ENCODE measurements at places on chromosomes 11 and 22. TPM values are rescaled to one million over a fixed set of nuclear protein-coding genes. Genes with fewer than 3 reads are reported as not detected.
A peak's percentile ranks its signal among the peaks of the same experiment; 100 is the strongest.

Gene OR52I2
- not detected for polyA plus RNA-seq

Gene ACR
- polyA plus RNA-seq: 0.34 TPM

Gene CTSF
- polyA plus RNA-seq: 14.8 TPM

Gene IGLL1
- not detected for polyA plus RNA-seq

Gene FAM76B
- 16.7 TPM for polyA plus RNA-seq

DNA sequence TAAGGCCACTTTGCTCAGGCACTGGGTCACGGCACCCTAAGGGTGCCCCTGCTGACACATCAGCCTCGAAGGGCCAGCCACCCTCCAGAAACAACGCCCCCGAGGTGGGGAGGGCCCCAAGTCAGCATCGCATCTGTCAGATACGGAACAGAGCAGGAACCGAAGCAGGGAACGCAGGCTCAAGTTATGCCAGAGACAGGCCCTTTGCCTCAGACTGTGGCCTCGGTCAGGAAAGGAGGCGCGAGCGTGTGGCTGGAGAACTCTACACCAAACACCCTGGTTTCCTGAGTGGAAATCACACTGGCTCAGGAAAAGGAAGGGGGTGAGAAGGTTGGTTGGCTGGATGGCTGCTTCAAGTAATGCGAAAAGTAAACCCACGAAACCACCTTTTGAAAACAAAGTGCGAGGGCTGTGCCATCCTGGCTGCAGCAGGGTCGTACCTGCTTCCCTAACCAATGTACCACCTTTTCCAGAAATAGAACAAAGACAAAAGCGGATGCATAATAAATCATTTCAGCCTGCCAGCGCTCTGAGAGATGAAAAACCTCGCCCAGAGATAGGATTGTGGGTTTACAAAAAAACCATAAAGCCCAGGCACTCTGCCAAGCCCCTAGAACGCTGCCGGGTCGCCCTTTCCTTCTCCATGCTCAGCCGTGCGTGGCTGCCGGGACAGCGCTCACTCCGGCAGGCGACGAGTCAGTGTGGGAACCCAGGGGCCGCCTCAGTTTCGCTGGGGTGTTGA, 38.6 kb downstream of the TRMU start:
- DNase-seq: peak; percentile 50

DNA sequence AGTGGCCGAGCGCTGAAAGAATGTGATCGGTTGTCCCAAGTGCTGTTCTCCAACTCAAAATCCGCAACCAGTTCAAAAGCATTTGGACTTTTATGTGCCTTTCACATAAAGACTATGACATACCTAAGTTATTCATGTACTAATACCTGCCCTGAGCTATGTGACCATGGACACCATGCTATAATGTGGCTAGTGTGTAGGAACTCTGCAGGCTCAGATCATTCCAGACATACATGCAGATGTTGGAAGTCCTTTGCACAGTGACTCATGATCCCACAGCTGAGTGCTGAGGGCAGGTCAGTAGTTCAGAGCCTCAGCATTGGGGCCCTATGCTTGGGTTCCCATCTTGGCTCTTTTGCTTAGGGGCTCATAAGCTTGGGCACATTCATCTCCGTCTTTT, 95.4 kb downstream of the IGLL1 start:
- DNase-seq: no peak

GRCh38 chr11:130032931-130033330, 30.3 kb upstream of the PRDM10 start:
- no peak for DNase-seq

- no peak for DNase-seq
These were observed 18.7 kb upstream of the SNX32 start for GRCh38 chr11:65814986-65815565.

GRCh38 chr11:1852271-1852876, 510 bp upstream of the LSP1 start:
- no peak for DNase-seq
